Endothelial cell of umbilical vein (primary cell): ENCODE measurements at places on chromosomes 4 and X. TPM values are rescaled to one million over a fixed set of nuclear protein-coding genes. Genes with fewer than 3 reads are reported as not detected.

DNA sequence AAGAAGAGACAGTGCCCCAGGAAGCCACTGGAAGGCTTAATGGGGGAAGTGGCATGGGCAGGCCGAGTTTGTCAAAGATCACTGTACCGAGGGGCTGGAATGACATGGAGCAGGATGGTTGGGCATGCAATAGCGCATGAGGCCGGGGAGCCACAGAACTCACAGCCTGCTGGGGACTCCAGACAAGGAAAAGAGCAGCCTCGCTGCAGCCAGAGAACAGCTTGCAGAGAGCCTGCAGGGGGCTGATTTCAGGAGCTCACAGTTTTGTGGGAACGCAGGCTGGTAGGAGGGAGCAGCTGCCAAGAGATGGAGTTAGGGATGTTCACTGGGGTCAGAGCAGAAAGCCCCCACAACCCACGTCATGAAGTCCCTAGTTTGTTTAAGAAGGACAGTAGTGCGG lies 45.4 kb downstream of the STOX2 start:
- no peak for DNase-seq

DNA sequence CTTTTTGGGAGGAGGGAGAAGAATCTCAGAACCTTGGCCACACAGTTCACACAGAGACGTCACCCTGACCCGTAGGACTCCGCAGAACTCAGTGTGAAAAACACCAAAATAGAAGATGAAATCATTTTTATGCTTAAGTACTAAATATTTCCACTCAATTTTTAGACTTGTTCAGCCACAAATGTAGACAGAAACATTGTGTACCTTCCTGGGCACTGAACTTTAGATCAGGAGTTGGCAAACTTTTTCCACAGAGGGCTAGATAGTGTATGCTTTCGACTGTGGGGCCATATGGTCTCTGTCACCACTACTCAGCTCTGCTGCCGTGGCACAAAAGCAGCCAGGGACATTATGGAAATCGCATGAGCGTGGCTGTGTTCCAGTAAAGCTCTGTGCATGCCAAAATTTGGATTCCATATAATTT lies 61.8 kb upstream of the STOX2 start:
- no peak for DNase-seq

- DNase-seq, result no peak
These were observed 983.6 kb downstream of the RPA4 start for GRCh38 chrX:97867266-97867665.

DNA sequence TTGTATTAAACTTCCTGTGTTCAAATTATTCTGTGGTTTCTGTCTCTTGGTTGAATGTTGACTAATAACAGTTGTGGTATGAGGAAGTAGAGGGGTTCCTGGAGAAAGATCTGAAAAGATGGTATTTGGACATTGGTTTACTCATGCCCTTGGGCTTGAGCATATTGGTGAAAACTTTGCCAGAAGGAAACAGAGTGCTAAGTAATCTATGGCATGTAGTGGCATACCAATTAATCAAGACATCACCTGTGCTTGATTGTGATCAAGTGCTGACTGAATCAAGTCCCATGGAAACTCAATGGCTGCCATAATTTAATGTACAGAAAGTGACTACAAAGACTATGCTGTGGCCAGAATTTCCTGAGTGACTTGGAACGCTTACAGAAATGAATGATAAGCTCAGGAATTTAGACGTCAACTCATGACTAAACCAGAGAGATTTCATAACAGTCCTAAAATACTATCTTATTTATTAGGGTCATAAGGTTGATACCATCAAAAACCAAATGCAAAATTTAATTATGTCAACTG lies 2062.9 kb downstream of the ARAP2 start:
- peak; percentile 26 for DNase-seq

DNA sequence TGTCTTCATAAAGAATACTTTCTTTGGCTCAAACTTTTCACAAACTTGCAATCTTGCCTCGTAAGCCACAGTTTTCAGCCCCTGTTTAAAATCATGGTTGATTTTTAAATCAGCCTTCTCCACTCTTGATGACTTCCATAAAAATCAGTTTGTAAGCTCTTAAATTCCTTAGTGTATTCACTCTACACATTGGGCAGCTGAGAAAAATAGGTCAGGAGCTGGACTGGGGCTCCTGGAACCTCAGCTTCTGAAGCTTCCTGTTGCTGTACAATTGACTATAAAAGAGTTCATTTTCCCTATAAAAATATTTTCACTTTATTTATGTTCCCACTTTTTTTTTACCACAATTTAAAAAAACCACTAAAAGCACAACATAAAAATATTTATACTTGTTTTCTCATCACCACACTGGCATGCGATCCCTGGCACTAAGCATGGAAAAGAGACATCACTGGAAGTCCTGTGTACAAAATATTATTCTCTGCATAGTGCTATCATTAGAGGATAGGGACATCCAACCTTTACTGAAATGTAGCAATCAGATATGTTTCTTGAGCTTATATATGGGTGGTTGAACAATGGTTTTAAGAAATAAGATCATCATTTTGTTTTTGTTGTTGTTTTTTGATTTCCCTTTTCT lies 345.7 kb downstream of the FBXO8 start:
- DNase-seq, result no peak

- DNase-seq, result no peak
These were observed 573.0 kb downstream of the GABRG1 start for GRCh38 chr4:45550766-45551366.

- DNase-seq, result no peak
These were observed 531.8 kb downstream of the IL15 start for GRCh38 chr4:142168181-142168580.

GRCh38 chr4:139843641-139844040 lies 178.0 kb downstream of the MGST2 start:
- DNase-seq, result no peak

DNA sequence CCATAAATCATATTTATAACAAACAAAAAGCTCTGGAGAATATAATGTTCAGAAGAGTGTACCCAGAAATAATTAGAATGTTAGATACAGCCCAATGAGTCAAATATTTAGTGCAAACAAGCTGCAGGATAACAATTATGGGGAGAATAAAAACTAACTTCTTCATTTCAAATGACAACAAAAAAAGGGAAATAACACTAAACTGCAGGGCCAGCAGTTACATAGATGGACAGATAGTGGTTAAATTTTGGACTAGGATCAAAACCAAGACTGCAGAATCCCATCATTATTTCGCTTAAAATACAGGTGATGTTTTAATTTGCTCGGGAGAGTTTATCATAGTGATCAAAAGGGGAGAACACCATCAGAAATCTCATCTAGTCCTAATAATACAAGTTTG lies 617 bp upstream of the GPR34 start:
- DNase-seq, result no peak

The USP27X gene
- 2.3 and 3.0 TPM in 2 replicates for total RNA-seq

The RPA4 gene
- total RNA-seq, result 2.1 and 2.3 TPM in 2 replicates

The TMPRSS11D gene
- total RNA-seq, result not detected in 2 replicates
